Sigmoid colon (tissue), 7 donors: ENCODE measurements at places on chromosomes 16 and 17. TPM values are rescaled to one million over a fixed set of nuclear protein-coding genes. Genes with fewer than 3 reads are reported as not detected.

The SLC35G6 gene
- not detected for total RNA-seq

The MMP2 gene
- 142 TPM for total RNA-seq

The KCNH4 gene
- total RNA-seq, result not detected

The MT1H gene
- total RNA-seq, result not detected

The ASGR2 gene
- total RNA-seq, result 2.4 TPM

The CIBAR2 gene
- not detected for total RNA-seq

The TLCD3A gene
- 9.4 TPM for total RNA-seq

The CD79B gene
- total RNA-seq, result 1.1 TPM

The FLOT2 gene
- total RNA-seq, result 72.5 TPM

The OR1A1 gene
- total RNA-seq, result not detected

The RTN4RL1 gene
- 0.41 TPM for total RNA-seq

The TBC1D3K gene
- total RNA-seq, result not detected

The CHST4 gene
- not detected for total RNA-seq
